ENCODE measurements at places on chromosomes 13 and 19.

GRCh38 chr13:51913421-51914136, 51.8 kb downstream of the CCDC70 start:
- DNase-seq = no peak

GRCh38 chr13:44108331-44108858, 228.7 kb downstream of the LACC1 start:
- DNase-seq = no peak

DNA sequence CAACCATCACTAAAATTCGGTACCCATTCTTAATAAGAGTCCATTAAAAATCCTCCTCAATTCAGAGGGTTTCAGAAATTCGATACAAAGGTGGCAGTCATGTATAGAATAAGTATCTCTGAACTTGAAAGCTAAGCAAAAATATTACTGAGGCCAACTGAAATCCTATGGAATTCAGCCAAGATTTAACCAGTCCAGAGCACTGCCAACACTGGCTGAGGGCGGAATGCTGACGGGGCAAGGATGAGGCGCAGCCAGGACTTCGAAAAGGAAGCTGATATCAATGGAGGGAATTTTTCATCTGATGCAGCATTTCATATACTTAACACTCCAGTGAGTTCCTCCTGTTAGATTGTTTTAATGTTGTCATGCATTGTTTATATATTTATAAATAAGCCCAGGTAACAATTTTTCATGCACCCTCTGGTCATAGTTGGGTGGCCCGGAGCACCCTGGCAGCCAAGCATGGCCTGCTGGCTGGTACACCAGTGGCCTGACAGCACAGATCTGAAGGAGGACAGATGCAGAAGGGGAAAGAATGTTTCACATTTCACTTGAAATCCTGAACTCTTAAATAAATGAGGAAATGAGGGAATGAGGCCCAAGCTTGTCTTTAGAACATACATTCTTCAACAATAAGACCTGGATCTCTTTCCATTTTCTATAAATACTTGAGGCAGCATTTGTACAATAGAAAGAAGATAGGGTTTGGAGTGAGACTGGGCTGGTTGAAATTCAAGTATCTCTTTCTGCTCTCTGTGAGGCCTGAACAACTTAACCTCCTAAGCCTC, 41.5 kb downstream of the WDFY2 start:
- no peak for DNase-seq

DNA sequence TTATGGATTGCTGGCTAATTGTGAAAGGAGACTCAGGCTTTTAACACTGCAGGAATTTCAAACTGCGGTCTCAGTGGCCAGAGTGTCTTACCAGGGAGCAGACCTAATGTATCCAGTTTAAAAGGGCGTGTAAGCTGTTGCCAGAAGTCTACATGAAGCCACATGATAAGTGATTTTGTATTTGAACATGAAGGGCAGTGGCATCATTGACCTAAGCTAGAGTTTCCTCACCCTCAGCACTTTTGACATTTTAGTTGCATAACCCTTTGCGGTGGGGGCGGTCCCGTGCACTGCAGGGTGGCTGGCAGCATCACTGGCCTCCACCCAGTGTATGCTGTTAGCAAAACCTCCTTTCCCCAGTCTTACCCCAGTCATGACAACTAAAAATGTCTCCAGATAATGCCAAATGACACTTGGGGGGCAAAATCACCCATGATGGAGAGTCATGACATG, 23.7 kb upstream of the GPR18 start:
- no peak for DNase-seq

GRCh38 chr19:38028913-38029510, 122.0 kb downstream of the SIPA1L3 start:
- no peak for DNase-seq

GRCh38 chr19:43622070-43622469, 2.6 kb upstream of the ZNF428 start:
- DNase-seq = no peak

DNA sequence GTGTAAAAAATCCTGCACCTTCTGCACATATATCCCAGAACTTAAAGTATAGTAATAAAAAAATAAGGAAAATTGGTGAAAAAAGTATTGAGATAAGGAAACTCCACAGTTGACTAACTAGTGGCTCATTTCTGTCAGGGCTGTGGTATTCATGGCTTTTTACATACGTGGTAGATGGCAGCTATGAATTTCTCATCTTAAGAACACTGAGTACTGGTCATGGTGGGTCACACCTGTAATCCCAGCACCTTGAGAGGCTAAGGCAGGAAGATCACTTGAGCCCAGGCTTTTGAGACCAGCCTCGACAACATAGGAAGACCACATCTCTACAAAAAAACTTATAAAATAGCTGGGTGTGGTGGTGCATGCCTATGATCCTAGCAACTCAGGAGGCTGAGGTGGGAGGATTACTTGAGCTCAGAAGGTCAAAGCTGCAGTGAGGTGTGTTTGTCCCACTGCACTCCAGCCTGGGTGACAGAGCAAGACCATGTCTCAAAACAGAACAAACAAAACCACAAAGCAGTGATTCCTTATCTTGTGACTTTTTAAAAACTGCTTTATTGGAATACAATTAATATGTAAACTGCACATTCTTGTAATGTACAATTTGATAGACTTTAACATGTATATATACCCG, 16.8 kb downstream of the SLAIN1 start:
- DNase-seq = no peak

DNA sequence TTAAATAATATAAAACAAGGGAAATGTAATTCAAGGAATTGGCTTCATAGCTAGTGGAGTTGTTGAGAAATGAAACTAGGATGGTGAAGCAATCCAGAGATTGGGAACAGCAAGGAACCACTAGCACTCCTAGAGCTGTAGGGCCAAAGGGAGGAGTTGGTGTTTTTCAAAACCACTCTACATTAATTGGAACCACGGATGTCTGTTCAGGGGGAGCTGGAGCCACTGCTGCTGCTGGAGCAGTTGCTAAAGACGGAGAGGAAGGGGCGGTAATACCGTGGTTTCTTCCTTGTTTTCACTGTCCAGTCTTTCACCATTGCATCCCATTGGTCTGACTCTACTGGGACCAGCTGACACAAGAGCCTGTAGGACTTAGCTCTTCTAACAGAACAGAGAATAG, 8.5 kb downstream of the DNAJC15 start:
- no peak for DNase-seq

DNA sequence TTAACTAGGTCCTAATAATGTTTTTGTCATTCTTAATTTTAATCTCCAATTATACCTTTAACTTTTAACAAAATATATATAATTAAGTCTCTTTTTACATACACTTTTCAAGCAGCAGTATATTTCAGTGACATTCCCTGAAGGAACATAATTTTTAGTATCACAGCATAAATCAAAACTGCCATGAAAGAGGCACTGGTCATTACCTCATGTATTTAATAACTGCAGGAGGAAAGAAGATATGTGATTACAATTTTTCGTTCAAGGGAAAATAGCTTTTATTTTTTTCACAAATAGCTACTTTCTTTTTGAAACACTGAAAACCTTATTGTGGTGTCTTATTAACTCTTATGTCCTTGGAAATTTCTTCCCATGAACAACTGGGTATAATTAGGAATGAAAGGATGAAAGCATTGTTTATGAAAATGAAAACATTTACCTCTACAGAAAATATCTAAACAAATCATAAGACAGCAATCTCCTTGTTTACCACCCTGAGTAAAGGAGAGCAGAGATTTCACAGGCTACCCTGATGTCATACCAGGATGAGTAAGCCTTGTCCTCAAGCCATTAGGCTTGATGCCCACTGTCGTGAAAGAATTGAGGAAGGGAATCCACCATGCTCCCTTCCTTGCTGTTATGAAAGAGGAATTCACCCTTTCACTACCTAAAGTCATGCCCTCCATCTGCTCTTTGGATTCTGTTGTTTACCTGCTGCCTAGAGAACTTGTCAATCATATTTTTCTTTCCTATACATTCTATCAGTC, 877.2 kb upstream of the PCDH20 start:
- no peak for DNase-seq

Measured in iPS DF 19.7 (cell line).